ENCODE measurements at places on chromosomes 4 and X. TPM values are rescaled to one million over a fixed set of nuclear protein-coding genes. Genes with fewer than 3 reads are reported as not detected.

GRCh38 chr4:87560802-87561201 is 31.6 kb upstream of the SPARCL1 start:
- no peak for DNase-seq

DNA sequence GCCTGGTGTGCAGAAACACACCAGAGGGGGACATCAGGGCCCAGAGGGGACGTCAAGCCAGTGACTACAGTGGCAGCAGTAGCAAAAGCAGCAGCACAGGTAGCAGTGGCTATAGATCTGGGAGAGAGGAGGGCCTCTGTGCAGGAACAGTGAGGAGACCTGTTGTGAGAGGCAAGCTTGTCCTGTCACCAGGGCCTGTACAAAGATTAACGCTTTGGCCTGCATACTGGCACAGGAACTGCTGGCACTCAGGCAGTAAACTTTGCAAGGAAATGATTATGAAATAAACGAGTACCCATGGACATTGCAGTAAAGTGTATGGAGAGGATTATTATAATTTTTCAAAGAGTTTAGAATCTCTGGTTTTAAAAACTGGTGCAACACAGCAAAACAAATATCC is 5.5 kb upstream of the PHF8 start:
- no peak for DNase-seq

SLC2A9 gene
- 4.5 TPM for total RNA-seq

ELK1 gene
- total RNA-seq: 28.5 TPM

All from T-cell (primary cell).